ENCODE measurements at places on chromosomes 11 and 22. TPM values are rescaled to one million over a fixed set of nuclear protein-coding genes. Genes with fewer than 3 reads are reported as not detected.

GRCh38 chr22:20808844-20809243 is 34.9 kb downstream of the SERPIND1 start:
- no peaks in the 10 kb centered on the region for H3K27me3 ChIP-seq
- H3K36me3 ChIP-seq, result peaks cover 62% of the 10 kb centered on the region
- H3K27ac ChIP-seq, result no peak overlapping the region
- no peak for DNase-seq
- H3K4me3 ChIP-seq, result no peak overlapping the region
- H3K4me1 ChIP-seq, result peaks cover 18% of the 10 kb centered on the region

DNA sequence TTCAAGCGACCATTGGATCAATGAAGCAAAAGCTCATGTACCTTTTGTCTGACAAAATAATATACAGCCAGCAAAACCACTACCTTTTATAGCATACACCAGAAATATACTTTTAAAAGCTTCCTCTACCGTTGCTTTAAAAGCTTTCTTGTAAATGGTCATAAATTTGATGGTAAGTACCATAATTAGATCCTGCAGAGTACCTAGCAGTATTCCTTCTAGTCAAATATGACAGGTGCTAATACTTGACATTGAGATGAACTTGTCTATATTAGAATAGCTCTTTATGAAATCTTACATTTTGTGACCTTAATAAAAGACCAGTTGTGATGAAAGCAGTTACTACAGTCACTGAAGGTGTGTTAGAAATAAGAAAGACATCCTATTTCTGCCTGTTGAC is 340.5 kb upstream of the ANO3 start:
- no peak overlapping the region for H3K4me3 ChIP-seq
- H3K27ac ChIP-seq, result no peak overlapping the region
- H3K36me3 ChIP-seq, result no peaks in the 10 kb centered on the region
- H3K27me3 ChIP-seq, result no peaks in the 10 kb centered on the region

DNA sequence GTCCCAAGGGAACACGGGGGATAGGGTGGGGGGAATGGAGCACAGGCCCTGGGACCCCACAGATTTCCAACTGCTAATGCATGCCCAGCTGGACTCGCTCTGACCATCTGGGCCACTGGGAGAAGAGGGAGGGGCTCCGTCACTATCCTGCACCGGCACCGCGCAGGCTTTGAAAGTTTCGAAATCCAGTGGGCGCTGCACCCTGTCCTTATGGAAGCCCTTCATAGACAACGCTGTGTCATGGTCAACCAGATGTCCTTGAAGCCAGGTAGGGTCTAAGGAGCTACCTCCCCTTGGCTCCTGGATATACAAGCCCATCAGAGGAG is 30.1 kb downstream of the LRRC10B start:
- H3K27me3 ChIP-seq, result peaks cover 5% of the 10 kb centered on the region
- H3K27ac ChIP-seq, result no peak overlapping the region
- no peaks in the 10 kb centered on the region for H3K4me1 ChIP-seq
- no peak overlapping the region for H3K4me3 ChIP-seq
- no peaks in the 10 kb centered on the region for H3K36me3 ChIP-seq
- no peak for DNase-seq

Gene NXPE2
- total RNA-seq, result not detected

Gene SH3BP1
- total RNA-seq, result 184 TPM

Gene ISX
- total RNA-seq, result not detected

Gene SCGB1A1
- total RNA-seq, result not detected

All from activated CD4-positive, alpha-beta T cell treated with anti-CD3 and anti-CD28 coated beads, Interleukin-2, amount 10 ng/mL, durations not matched to agents 7 days and 5 days (primary cell).